ENCODE measurements at places on chromosomes 16 and 17.

- H3K27me3 ChIP-seq = no peaks in the 10 kb centered on the region
- H3K27ac ChIP-seq = no peak overlapping the region
- H3K4me3 ChIP-seq = no peak overlapping the region
- H3K36me3 ChIP-seq = peaks cover 12% of the 10 kb centered on the region
- DNase-seq = no peak
- H3K4me1 ChIP-seq = peaks cover 12% of the 10 kb centered on the region
Observed at GRCh38 chr17:82201498-82201910, 11.1 kb downstream of the CCDC57 start.

GRCh38 chr17:70317421-70317820 is 148.1 kb downstream of the KCNJ2 start:
- no peak for DNase-seq
- no peaks in the 10 kb centered on the region for H3K36me3 ChIP-seq
- H3K4me1 ChIP-seq = peaks cover 13% of the 10 kb centered on the region
- H3K4me3 ChIP-seq = no peak overlapping the region

- H3K36me3 ChIP-seq = peaks cover 2% of the 10 kb centered on the region
- H3K27me3 ChIP-seq = no peaks in the 10 kb centered on the region
- H3K4me3 ChIP-seq = no peak overlapping the region
Observed at GRCh38 chr17:82787081-82787848, 35.4 kb downstream of the TBCD start.

DNA sequence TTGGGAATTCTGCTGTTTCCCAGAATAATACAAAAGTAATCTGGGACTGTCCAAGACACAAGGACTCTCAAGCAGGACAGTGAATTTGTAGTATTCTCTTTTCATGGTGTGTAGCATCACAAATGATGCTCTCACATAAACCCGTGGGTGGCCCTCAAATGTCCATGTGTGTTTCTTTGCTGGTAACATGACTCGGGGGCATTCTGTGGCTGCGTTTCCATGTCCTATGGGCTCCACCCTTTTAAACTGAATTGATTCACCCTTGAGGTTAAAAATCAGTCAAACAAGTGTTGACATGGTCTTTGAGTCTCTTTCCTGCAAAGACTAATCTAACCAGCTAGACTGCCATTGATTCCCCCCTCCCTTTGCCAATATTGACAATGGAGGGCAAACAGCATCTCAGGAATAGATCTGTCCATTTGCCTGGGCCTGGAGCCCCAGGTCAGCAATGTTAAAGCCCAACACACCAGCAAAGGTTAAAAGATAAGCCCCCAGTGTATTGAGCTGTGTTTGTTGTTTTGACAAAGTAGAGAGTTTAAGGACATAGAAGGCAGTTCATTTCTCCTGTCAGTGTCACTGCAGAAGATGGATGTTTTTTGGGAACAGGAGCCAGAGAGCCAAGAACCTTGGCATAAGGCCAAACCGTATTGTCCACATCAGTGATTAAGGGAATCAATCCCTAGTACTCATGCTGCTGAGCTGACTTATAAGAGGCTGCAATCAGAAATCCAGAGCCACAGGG is 117.1 kb upstream of the COX10 start:
- no peak overlapping the region for H3K4me3 ChIP-seq
- no peaks in the 10 kb centered on the region for H3K27me3 ChIP-seq
- no peak for DNase-seq
- peaks cover 4% of the 10 kb centered on the region for H3K36me3 ChIP-seq
- H3K4me1 ChIP-seq = peaks cover 9% of the 10 kb centered on the region

DNA sequence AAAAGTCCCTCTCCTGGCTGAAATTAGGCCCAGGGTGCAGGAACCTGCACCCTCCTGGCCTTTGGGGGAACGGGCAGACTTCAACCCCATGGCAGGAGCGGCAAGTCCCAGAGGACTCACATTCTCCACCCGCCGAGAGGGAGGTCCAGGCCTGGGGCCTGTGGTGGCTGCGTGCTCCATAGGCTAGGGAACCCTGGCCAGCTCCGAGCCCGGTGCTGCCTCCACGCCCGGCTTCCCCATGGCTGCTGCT is 130 bp downstream of the CCDC78 start:
- no peaks in the 10 kb centered on the region for H3K4me1 ChIP-seq
- peaks cover 18% of the 10 kb centered on the region for H3K27me3 ChIP-seq
- no peak for DNase-seq
- H3K27ac ChIP-seq = no peak overlapping the region

GRCh38 chr17:56960596-56961538 is at the start of gene COIL:
TSS of gene COIL (minus strand) at chr17:56961050. CDS start at chr17:56961019, 31 bp downstream.
- peak; percentile 97 for DNase-seq
- H3K27me3 ChIP-seq = no peaks in the 10 kb centered on the region
- H3K27ac ChIP-seq = peak within 1 kb of the TSS; percentile 93
- no peaks in the 10 kb centered on the region for H3K36me3 ChIP-seq
- H3K4me1 ChIP-seq = peaks cover 13% of the 10 kb centered on the region

- peaks cover 10% of the 10 kb centered on the region for H3K4me1 ChIP-seq
- H3K27ac ChIP-seq = no peak overlapping the region
- H3K27me3 ChIP-seq = peaks cover 89% of the 10 kb centered on the region
- H3K4me3 ChIP-seq = no peak overlapping the region
- DNase-seq = no peak
Observed at GRCh38 chr17:60154616-60155426, 5.0 kb downstream of the CA4 start.

GRCh38 chr17:17682293-17682736 is 1.1 kb downstream of the RAI1 start:
- peak overlapping the region; percentile 92 for H3K27ac ChIP-seq
- H3K4me1 ChIP-seq = peaks cover 42% of the 10 kb centered on the region
- no peaks in the 10 kb centered on the region for H3K36me3 ChIP-seq
- peak overlapping the region; percentile 85 for H3K4me3 ChIP-seq
- no peak for DNase-seq

DNA sequence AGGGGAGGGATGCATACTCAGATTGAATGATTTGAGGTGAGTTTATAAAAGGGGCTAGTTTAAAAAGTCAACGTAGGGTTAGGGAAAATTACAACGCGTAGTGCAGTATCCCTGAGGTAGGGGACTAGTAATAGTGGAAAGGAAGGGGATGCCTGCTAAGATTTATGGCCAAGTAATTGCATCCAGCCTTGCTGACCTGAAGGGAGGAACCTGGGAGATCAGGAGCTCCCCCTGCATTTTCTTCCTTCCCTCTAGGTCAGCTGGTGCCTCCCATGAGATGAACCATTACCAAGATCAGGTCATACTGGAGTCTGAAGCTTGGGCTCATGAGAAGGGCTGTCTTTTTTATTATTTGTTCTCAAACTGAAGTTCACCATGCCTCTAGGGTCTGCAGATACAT is 606.6 kb downstream of the TMEM114 start:
- no peak overlapping the region for H3K4me3 ChIP-seq
- no peak for DNase-seq
- no peaks in the 10 kb centered on the region for H3K4me1 ChIP-seq
- H3K27me3 ChIP-seq = no peaks in the 10 kb centered on the region
- no peaks in the 10 kb centered on the region for H3K36me3 ChIP-seq

GRCh38 chr17:31748881-31749280 is 110.2 kb downstream of the COPRS start:
- no peaks in the 10 kb centered on the region for H3K36me3 ChIP-seq
- no peak for DNase-seq
- H3K4me1 ChIP-seq = peaks cover 19% of the 10 kb centered on the region
- no peak overlapping the region for H3K4me3 ChIP-seq
- peak overlapping the region; percentile 4 for H3K27ac ChIP-seq
- H3K27me3 ChIP-seq = no peaks in the 10 kb centered on the region

GRCh38 chr17:36544044-36544306 is 744 bp upstream of the GGNBP2 start:
- no peaks in the 10 kb centered on the region for H3K36me3 ChIP-seq
- peak overlapping the region; percentile 96 for H3K4me3 ChIP-seq
- DNase-seq = no peak
- no peaks in the 10 kb centered on the region for H3K27me3 ChIP-seq
- H3K27ac ChIP-seq = peak overlapping the region; percentile 100

GRCh38 chr17:72187556-72187955 is 66.7 kb downstream of the SOX9 start:
- H3K4me1 ChIP-seq = peaks cover 17% of the 10 kb centered on the region
- H3K27ac ChIP-seq = no peak overlapping the region
- no peaks in the 10 kb centered on the region for H3K27me3 ChIP-seq
- H3K4me3 ChIP-seq = no peak overlapping the region
- DNase-seq = no peak
- H3K36me3 ChIP-seq = no peaks in the 10 kb centered on the region

DNA sequence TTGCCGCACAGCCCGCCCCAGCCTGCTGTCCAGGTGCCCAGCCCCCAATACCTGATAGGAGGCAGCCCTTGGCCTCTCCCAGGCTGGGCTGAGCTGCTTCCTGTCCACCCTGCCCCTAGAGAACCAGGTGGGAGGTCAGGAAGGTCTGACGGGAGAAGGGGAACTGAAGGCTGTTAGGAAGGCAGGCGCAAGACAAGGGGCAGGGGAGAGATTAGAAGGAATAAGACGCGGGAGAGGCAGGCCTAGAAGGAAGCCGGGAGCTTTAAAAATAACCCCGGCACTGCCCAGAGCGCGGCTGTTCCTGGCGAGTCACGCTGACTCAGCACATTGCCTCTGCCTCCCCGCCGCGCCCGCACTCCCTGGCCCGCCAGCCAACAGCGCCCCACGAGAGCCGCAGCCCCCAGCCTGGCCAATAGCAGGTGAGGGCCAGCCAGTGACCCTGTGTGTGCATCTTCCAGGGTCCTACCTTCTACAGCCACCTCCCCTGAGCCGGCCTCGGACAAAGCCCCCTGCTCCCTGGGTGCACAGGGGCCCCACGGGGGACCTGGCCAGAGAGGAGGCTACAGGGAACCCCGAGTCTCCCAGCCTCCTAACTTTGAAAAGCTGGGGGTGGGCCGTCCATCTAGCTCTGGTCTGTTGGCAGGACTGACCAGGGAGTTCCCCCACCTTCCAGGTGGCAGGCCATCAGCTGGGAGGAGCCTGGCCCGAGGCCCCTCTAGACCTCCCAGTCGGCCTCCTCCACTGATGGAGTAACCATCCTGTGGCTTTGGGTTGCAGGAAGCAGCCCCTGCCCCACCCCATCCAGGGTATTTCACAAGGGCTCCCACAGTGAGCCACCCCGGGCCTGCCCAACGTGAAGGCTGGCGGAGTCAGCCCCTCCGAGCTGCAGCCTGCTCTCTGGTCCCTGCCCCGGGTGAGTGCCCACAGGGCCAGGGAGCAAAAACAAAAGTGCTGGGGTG is 4.0 kb downstream of the MAFG start:
- peak overlapping the region; percentile 86 for H3K27ac ChIP-seq
- peaks cover 6% of the 10 kb centered on the region for H3K36me3 ChIP-seq
- peak overlapping the region; percentile 50 for H3K4me3 ChIP-seq

DNA sequence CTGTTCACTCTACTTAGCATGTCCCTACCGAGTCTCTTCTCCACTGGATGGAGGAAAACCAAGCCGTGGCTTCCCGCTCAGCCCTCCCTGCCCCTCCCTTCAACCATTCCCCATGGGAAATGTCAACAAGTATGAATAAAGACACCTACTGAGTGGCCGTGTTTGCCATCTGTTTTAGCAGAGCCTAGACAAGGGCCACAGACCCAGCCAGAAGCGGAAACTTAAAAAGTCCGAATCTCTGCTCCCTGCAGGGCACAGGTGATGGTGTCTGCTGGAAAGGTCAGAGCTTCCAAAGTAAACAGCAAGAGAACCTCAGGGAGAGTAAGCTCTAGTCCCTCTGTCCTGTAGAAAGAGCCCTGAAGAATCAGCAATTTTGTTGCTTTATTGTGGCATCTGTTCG is 2.8 kb upstream of the LPCAT2 start:
- peaks cover 38% of the 10 kb centered on the region for H3K4me1 ChIP-seq
- peaks cover 15% of the 10 kb centered on the region for H3K36me3 ChIP-seq
- H3K4me3 ChIP-seq = no peak overlapping the region
- H3K27me3 ChIP-seq = no peaks in the 10 kb centered on the region
- no peak overlapping the region for H3K27ac ChIP-seq
- DNase-seq = no peak

DNA sequence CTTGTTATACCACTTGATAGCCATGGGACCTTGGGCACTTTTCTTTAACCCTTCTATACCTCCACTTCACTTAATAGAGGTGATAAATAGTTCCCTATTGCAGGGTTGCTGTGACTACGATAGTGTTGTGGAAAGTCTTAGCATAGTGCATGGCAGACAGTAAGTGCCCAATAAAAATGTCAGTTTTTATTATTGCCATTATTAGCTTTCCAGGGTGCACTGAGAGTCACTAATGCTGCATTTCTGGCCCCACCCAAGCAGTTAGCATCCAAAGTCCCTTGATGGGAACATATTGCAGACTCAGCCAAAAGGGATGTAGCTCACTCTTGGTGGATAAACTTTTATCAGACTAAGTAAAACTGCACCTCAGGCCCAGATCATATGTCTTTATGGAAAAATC is 41.5 kb upstream of the TEKT3 start:
- H3K4me3 ChIP-seq = no peak overlapping the region
- no peak for DNase-seq
- H3K27me3 ChIP-seq = no peaks in the 10 kb centered on the region
- peaks cover 19% of the 10 kb centered on the region for H3K4me1 ChIP-seq

GRCh38 chr17:28792877-28793661 is 49.3 kb downstream of the TRAF4 start:
- H3K4me3 ChIP-seq = no peak overlapping the region
- no peaks in the 10 kb centered on the region for H3K27me3 ChIP-seq
- DNase-seq = no peak
- H3K27ac ChIP-seq = no peak overlapping the region
- peaks cover 12% of the 10 kb centered on the region for H3K36me3 ChIP-seq
- H3K4me1 ChIP-seq = peaks cover 2% of the 10 kb centered on the region

- peaks cover 46% of the 10 kb centered on the region for H3K27me3 ChIP-seq
- H3K4me1 ChIP-seq = peaks cover 5% of the 10 kb centered on the region
- no peak overlapping the region for H3K27ac ChIP-seq
- DNase-seq = no peak
Observed at GRCh38 chr17:8894673-8895578, 27.5 kb upstream of the PIK3R6 start.

GRCh38 chr16:86107215-86107825 is 208.4 kb downstream of the IRF8 start:
- no peak for DNase-seq
- H3K27me3 ChIP-seq = peaks cover 40% of the 10 kb centered on the region
- H3K4me3 ChIP-seq = no peak overlapping the region
- H3K27ac ChIP-seq = no peak overlapping the region

DNA sequence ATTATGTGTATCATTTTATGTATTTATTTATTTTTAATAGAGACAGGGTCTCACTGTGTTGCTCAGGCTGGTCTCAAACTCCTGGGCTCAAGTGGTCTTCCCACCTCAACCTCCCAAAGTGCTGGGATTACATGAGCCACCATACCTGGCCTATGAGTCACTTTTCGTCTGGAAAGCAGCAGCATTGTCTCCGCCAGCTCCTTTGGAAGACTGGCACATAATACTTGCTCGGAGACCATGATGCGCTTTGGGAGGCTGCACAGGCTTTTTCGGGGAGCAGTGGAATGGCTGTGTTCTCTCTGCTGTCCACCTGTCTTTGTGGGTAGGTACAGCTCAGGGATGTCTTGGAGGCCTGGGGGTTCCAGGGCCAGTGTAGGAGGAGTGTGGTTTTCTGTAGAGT is 102.2 kb downstream of the AATF start:
- H3K4me1 ChIP-seq = peaks cover 5% of the 10 kb centered on the region
- H3K27me3 ChIP-seq = no peaks in the 10 kb centered on the region
- no peak overlapping the region for H3K4me3 ChIP-seq

DNA sequence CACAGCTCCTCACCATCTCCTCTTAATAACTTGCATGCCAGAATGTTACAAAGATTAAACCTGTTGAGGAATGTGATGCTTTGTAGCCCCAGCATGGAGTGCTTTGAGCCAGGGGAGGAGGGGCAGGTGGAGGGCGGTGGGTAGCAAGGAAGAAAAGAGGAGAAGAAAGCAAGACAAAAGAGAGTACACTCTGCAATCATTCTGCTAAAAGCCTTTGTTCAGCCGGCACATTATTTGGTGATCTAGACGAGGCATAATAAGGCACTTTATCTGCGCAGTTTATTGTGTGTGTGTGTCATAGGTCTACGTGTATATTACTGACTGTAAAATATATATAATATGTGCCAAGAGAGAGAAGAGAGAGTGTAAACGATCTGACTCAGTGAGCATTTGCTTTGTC is 139.1 kb downstream of the SOX9 start:
- peaks cover 7% of the 10 kb centered on the region for H3K4me1 ChIP-seq
- DNase-seq = no peak
- H3K27me3 ChIP-seq = no peaks in the 10 kb centered on the region
